Epithelial cell of esophagus (primary cell): ENCODE measurements at places on chromosomes 7 and 10.

- peak; percentile 67 for DNase-seq
These were observed 72.9 kb upstream of the GRID1 start for GRCh38 chr10:86439544-86439943.

DNA sequence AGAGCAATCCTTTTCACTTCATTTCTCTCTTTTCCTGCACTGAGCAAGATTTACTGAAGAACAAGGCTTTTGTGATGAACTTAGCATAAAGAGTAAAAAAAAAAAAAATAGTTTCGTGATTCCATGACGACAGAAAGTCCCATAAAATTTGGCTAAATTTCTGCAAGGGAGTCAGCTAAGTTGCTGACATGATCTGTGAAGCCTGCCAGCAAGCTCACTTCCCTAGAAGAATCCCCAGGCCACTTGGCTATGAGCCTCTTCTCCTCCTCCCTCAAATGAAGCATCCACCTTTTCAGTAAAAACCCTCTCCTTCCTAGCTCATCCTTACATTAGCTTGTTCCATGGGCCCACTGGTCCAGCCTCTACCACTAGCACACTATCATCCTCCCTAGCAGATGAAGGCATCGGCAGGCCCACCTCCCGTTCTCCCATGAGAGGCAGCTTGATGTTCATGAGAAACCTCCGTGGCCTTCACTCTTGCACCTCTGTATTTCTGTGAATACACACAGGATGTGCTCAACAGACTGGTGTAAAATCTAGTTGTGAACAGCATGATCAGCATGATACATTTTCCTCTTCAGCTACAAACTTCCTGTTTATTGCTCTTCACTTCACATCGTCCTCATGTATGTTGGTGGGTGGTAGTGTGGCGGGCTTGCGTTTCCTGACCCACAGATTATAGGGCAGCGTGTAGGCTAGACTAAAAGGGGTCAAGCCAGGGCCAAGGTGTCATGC lies 30.9 kb downstream of the GIMAP8 start:
- DNase-seq = no peak

GRCh38 chr7:154953006-154953684 lies 49.8 kb downstream of the PAXIP1 start:
- DNase-seq = peak; percentile 63

GRCh38 chr10:104089621-104090020 lies 3.9 kb upstream of the COL17A1 start:
- peak; percentile 50 for DNase-seq

DNA sequence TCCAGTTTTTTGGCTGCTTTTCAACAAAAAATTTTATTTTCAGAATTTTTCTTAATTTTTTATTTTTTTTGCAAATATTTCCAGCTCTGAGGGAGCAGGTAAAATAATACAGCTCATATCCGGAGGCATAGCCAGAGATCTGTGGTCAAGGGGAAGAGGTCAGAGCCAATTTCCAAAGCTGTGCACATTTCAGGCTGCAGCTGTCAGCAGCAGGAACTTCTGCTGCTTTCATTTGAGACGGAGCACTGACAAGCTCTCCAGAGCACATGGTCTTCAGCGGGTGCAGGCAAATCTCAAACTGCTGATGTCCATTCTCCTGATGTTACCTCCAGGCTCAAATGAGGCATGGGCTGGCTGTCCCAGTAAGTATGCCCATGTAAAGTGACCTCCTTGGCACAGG lies 31.1 kb downstream of the SLC26A4 start:
- no peak for DNase-seq

DNA sequence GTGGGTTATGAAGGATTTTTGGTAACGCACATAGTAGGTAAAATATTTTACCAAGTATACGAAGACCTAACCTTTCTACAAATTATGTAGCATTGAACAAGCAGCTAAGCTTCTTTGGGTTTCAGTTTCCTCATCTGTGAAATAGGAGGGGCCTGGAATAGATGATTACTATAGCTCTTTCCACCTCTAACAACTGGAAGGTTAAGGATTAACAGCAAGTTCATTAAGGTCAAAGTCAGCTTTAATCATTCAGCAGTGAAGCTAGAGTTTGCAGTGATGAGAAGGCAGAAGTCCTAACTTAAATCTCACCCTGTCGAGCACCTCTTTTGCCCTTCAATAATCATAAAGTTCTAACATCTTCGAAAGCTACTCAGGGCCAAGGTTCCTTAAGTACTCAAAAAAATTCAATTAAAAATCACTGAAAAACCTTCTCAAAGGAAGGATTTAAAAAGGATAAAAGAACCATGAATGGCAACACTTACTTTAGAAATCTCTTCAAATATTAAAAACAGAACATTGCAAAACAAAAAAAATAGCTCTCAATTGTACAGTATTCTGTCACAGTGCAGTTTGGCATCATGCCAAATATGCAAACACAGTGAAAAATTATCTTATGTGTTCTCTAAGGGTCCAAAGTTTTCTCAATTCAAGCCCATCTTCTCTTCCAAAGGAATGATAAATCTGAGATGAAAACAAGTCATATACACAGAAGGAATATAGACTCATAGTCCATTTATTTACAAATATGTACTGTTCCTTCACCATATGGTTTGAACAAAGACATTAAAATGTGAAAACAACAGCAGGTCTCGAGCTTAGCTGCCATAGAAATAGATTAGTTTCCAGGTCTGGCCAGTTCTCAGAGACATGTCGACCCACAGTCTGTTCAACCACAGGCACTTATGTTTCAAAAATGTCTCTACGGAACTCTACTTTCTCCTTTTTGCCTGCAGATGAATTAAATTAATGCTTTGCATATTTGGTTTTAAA lies 152.0 kb upstream of the SLC13A1 start:
- no peak for DNase-seq

- peak; percentile 17 for DNase-seq
These were observed 14.4 kb downstream of the HTRA1 start for GRCh38 chr10:122475591-122476332.

DNA sequence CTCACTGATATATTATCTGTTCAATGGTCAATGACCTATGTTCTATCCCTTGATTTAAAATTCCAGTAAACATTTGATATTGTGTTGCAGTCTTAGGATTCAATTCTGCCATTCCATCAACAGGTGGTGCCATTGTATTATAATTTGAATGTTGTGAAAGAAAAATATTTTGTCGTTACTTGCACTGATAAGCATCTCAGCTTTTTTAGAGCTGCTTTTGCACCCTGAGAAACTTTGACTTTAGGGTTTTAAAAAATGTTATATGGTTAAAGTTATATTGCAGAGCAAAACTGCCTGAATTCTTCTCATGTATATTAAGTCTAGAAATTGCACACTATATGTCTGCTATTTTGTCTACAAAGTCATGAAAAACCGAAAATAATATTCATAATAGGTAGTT lies 18.8 kb upstream of the MINDY3 start:
- DNase-seq = peak; percentile 55

DNA sequence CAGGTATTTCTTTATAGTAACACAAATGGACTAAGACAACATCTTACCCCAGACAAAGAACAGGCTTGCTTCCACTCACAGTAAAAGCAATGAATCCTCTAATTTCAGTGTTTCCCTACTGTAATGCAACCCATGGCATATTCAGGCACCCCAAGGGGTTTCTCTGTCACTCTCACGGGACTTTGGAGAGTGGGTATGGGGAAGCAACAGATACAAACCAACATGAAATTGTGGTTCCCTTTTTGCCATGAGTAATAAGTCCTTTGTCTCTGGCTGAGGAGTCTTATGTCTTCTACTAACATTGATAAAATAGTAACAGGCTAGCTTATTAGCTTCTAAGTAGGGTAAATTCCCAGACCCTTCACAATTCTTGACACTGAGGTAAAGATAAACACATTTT lies 51.4 kb upstream of the AOAH start:
- DNase-seq = no peak

DNA sequence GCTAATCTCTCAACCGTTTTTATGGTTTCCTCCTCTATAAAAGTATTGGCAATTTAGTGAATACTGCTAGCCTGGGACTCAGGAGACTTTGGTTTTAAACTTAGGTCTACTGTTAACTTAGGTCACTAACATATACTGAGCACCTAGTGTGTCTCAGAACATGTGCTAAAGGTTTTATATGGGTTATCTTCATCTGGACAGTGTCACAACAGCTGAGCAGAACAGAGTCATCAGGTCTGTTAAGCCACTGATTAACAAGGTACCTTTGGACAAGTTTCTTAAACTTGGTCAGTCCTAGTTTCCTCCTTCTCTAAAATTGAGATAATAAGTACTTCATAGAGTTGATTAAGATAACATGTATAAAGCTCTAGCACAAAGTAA lies 30.6 kb downstream of the NET1 start:
- no peak for DNase-seq

DNA sequence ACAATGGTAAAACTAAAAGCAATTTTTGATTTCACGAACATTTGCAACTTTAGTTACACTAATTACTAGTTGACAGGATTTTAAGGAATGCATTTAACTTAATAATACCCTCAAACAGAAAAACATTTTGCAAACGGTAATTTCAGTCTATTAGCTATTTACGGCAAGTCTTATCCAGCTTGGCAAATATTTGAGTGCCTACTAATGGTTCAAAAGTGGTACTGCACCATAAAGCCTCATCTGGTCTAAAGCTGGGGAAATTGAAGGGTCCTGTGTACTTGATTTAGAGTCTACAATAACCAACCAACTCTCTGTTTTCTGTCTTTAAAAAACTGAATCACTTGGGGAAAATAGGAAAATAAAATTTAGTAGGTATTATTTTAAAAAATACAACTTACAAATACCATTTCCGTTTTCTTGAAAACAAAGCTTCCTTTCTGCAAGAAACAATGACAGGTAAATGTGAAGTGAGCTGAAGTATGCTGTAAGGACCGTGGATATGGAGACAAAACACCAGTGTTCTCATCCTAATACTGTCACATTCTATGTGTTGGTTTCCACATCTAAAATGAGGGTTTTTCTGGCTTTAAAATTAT lies 142.3 kb downstream of the VPS50 start:
- peak; percentile 51 for DNase-seq

GRCh38 chr7:135965602-135966001 lies 11.6 kb downstream of the MTPN start:
- DNase-seq = no peak

DNA sequence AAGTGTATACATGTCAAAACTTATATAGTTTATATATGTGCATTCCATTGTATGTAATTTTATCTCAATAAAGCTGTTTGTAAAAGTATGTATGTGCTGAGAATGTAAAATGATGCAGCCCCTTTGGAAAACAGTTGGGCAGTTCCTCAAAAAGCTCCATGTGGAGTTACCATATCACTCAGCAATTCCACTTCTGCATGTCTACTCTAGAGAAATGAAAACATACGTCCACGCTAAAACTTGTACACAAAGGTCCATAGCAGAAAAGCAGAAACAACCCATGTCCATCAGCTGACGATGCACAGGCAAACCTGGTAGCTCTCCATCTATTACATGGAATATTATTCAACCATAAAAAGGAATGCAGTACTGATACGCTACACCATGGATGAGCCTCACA lies 8.3 kb upstream of the RGS10 start:
- DNase-seq = no peak

- DNase-seq = no peak
These were observed 51.3 kb upstream of the TAC1 start for GRCh38 chr7:97680622-97681021.

DNA sequence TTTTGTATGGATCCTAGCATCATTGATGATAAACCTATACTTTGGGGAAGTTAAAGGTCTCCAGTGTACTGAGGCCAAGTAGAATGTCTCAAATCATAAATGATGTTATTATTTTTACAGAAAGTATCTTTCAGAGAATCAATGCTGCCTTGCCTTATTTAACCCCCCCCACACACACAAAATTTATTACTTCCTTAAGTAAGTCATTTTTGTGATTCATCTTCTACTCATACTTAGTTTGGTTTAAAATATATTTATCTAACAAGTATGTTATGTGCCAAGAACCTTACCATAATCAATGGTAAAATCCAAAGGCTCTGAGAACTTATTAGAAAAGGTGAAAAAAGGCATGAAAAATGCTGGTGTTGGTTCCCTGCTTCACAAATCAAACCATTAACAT lies 18.8 kb upstream of the CLDN12 start:
- DNase-seq = peak; percentile 54

DNA sequence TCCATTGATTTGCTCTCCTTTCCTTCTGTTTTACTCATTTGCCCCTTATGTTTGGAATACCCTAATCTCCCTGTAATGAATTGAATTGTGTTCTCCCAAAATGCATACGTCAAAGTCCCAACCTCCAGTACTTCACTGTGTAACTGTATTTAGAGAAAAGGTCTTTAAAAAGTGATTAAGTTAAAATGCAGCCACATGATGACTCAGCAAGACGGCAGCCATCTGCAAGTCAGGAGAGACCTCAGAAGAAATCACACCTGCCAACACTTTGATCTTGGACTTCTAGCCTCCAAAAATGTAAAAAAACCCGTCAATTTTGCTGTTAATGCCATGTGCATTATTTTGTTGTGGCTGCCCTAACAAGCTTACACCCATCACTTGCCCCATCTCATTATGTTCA lies 85.3 kb upstream of the PCLO start:
- peak; percentile 4 for DNase-seq

DNA sequence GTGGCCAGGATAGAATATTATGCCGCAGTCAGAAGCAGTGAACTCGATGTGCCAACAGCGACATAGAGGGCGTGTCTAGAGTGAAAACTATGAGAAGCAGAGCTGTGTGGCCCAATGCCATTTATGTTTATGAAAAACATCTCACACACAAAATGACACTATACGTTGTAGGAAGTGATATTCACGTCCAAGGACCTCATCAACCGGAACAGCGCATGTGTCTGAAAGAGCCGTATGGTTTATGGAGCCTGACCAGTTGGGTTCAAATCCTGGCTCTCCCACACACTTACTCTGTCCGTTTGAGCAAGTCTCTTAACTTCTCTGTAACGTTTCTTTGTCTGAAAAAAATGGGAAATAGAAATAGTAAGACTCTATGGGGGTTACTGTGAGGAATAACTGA lies 20.5 kb downstream of the TAS2R40 start:
- no peak for DNase-seq

GRCh38 chr10:61904733-61905725 lies 3.5 kb downstream of the ARID5B start:
- DNase-seq = peak; percentile 97

- no peak for DNase-seq
These were observed 2.2 kb upstream of the EPC1 start for GRCh38 chr10:32349199-32349585.

DNA sequence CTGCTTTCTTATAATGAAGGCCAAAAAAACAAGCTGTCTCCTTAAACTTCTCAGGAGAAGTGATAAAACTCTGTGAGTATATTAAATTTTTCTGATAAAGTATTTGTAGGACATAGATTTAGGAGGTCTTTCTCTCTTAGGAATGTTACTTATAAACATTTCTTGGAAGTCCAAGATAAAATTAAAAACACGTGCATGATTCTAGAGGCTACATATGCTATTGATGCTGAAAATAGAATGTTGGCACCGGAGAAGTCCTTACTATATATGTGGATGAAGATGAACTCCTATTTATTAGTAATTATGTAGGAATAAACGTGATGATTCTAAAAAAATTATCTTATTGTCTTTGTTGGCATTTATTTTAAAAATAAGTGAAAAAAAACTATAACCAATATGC lies 241.3 kb upstream of the LRRTM3 start:
- DNase-seq = no peak

GRCh38 chr10:60048091-60048501 lies 141.7 kb upstream of the CCDC6 start:
- peak; percentile 52 for DNase-seq
